ENCODE measurements at places on chromosomes 2 and 18.

DNA sequence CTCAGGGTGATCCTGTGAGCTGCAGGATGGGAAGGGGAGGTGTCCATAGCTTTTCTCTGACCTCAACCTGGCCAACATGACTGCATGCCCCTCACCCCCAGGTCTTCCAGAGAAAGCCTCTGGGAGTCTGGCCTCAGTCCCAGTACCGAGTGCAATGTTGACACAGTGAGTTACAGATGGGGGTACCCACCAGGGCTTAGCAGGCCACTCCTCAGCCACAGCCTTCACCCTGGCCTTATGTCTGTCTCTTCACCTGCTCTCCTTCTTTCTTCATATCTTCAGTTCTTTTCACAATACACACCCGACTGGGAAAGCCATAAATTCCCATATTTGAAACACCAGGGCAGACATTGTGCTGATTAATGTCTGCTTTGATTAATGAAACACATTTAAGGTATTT is 33.5 kb downstream of the AOX1 start:
- no peak for DNase-seq

DNA sequence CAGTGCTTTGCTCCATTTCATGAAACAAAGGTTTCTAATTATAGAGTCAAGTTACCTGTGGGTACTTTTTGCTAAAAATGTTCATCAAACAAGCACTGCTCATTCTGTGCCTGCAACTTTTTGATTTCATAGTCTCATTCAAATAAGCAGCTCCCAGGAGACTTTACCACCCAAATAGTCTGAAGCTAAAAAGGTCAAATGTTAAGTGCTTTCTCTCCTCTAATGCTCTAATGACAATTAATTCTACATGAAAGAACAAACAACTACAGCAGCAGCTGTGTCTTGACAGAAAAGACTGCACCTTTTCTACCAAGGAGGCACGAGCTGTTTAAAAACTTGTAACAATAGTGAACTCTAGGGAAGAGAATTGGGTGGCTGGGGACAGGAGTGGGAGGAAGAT is 65.3 kb downstream of the CCDC93 start:
- no peak for DNase-seq

DNA sequence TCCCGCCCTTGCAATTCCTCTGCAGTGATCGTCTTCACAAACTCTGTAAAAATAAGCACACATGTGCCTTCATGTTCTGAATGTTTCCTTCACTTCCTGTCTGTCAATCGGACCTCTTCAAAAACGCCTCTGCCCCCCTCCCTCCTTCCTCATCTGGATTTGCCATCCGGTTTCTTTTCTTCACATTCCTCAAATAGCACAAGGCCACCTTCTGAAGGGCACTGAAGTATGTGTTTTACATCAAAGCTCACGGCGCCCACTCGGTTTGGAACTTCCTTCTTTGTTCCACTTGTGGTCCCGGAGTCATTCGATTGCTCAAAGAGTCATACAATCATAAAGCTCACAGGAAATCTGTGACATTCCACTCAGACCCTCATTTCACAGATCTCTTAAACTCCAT is 758.1 kb upstream of the SALL3 start:
- no peak for DNase-seq

DNA sequence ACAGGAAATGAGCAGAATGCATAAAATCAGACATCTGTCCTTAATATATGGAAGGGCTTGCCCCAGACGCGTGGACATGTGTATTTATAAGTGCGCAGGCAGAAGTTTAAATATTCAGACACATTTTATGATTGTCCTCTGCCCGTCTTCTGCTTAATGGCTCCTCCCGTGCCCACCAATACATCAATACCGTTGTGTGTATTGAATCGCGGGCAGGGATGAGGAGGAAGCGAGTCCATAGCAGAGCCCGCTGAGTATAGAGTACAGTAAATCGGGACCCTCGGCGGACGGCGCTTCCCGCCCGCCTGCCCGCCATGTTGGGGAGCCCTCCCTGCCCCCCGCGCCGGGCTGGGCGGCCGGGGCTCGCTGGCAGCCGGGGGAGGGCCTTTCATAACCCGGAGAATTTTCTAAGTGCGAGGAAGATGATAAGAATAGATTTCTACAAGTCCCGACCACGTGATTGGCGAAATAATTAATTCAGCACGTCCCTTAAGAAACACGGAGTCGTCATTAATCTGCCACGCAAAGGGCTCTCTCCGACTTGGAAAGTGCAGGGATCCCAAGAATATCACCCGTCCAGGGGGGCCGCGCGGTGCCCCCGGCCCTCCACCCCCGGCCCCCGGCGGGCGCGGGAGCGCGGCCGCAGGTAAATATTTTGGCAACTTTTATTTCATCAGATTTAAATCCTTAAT is at the start of gene HOXD3:
TSS of gene HOXD3 (plus strand) at position 501 of the 692 bp plus-strand sequence. CDS start 11,808 bp downstream, outside the sequence.
- no peak for DNase-seq

GRCh38 chr18:13550418-13551304 is 175.7 kb downstream of the FAM210A start:
- DNase-seq: no peak

All from HAP-1 (cell line).